Activated naive CD8-positive, alpha-beta T cell treated with anti-CD3 and anti-CD28 coated beads for 36 hours (primary cell): ENCODE measurements at places on chromosomes 3 and 15. TPM values are rescaled to one million over a fixed set of nuclear protein-coding genes. Genes with fewer than 3 reads are reported as not detected.

The EAF2 gene
- total RNA-seq, result 15.0 TPM

The SLTM gene
- total RNA-seq, result 103 TPM

The EDC3 gene
- 54.3 TPM for total RNA-seq

GRCh38 chr3:129252748-129253147, 3.3 kb downstream of the COPG1 start:
- H3K27me3 ChIP-seq, result no peaks in the 10 kb centered on the region
- peaks cover 30% of the 10 kb centered on the region for H3K36me3 ChIP-seq
- H3K27ac ChIP-seq, result no peak overlapping the region
- H3K4me1 ChIP-seq, result peaks cover 34% of the 10 kb centered on the region

The LPP gene
- total RNA-seq, result 15.0 TPM

The MYRIP gene
- total RNA-seq, result not detected

DNA sequence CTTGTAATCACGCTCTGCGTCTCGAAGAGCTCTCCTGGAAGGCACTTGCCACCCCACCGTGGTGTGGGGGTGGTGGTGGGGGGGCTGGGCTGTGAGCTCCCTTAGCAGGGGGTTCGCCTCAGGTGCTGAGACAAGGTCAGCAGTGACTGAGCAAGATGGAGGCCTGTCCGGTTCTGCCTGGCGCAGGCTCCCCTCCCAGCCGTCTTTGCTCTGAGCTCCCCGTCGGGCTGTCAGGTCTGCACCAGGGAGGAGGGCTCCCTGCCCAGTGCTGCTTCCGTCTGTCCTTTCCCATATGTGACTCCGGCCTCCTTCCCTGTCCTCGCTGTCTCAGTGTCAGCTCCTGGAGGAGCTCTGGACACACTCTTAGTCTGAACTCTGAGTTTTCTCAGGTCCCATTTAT, 80.0 kb downstream of the PLXNA1 start:
- no peaks in the 10 kb centered on the region for H3K36me3 ChIP-seq
- H3K27ac ChIP-seq, result no peak overlapping the region
- no peak overlapping the region for H3K4me3 ChIP-seq
- H3K4me1 ChIP-seq, result no peaks in the 10 kb centered on the region

- H3K27me3 ChIP-seq, result no peaks in the 10 kb centered on the region
- H3K4me1 ChIP-seq, result no peaks in the 10 kb centered on the region
- no peak overlapping the region for H3K4me3 ChIP-seq
- no peaks in the 10 kb centered on the region for H3K36me3 ChIP-seq
These were observed 205.9 kb upstream of the LINGO1 start for GRCh38 chr15:77838595-77838994.

GRCh38 chr3:19016851-19017250, 131.5 kb upstream of the KCNH8 start:
- H3K4me1 ChIP-seq, result no peaks in the 10 kb centered on the region
- no peaks in the 10 kb centered on the region for H3K27me3 ChIP-seq
- no peak overlapping the region for H3K4me3 ChIP-seq

- H3K4me3 ChIP-seq, result no peak overlapping the region
- no peaks in the 10 kb centered on the region for H3K27me3 ChIP-seq
- no peak overlapping the region for H3K27ac ChIP-seq
These were observed 63.8 kb downstream of the GTPBP8 start for GRCh38 chr3:113054552-113054951.

- H3K27me3 ChIP-seq, result no peaks in the 10 kb centered on the region
- H3K4me3 ChIP-seq, result no peak overlapping the region
These were observed 87.3 kb downstream of the SMAD6 start for GRCh38 chr15:66789029-66790025.

The NOX5 gene
- not detected for total RNA-seq

The RASGRP1 gene
- 42.7 TPM for total RNA-seq

The GOLGA6B gene
- not detected for total RNA-seq

DNA sequence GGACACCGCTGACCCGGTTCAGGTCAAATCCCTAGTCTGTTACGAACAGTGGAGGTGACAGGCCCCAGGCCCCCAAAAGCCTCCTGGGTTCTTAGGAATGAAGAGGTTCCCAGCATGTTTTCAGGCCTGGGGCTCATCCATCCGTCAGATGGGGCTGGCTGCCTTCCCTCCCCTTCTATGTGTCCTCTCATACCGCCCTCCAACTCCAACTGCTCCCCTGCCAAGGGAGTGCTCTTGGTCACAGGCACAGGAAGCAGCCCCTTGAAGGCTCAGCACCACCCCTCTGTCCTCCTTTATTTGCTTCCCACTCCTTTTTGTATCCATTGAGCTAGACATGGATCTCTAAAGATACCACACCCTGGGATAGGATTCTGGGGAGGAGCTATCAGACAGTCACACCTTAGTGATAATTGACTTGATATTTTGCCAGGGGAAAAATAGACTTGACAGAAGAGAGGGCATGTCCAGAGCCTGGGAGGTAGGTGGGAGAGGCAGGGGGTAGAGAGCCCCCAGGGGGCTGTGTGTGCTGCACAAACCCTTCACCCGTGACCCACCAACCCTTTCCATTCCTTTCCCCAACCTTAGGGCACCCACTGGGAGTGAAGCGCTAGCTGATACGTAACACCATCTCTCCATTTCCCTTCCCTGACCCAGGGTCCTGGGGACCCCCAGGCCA, 10.7 kb upstream of the CSPG4 start:
- H3K4me3 ChIP-seq, result no peak overlapping the region
- no peak for DNase-seq
- no peak overlapping the region for H3K27ac ChIP-seq

The TMCO5A gene
- total RNA-seq, result not detected

The SI gene
- total RNA-seq, result not detected

The SLC12A1 gene
- not detected for total RNA-seq

GRCh38 chr3:140006331-140006730, 71.3 kb downstream of the CLSTN2 start:
- H3K36me3 ChIP-seq, result no peaks in the 10 kb centered on the region
- no peak overlapping the region for H3K4me3 ChIP-seq
- H3K27me3 ChIP-seq, result peaks cover 15% of the 10 kb centered on the region

The HRG gene
- not detected for total RNA-seq

The C15orf39 gene
- total RNA-seq, result 34.3 TPM

GRCh38 chr3:150721285-150722130, 17.8 kb upstream of the ERICH6 start:
- no peak for DNase-seq
- peaks cover 18% of the 10 kb centered on the region for H3K4me1 ChIP-seq
- H3K36me3 ChIP-seq, result no peaks in the 10 kb centered on the region
- no peak overlapping the region for H3K4me3 ChIP-seq
- no peaks in the 10 kb centered on the region for H3K27me3 ChIP-seq

The DUSP7 gene
- total RNA-seq, result 21.7 TPM

The FANCD2 gene
- 85.1 TPM for total RNA-seq

GRCh38 chr15:72168131-72168807, 29.3 kb downstream of the GRAMD2A start:
- no peak for DNase-seq
- H3K36me3 ChIP-seq, result no peaks in the 10 kb centered on the region
- H3K4me1 ChIP-seq, result peaks cover 7% of the 10 kb centered on the region
- no peak overlapping the region for H3K27ac ChIP-seq
- no peaks in the 10 kb centered on the region for H3K27me3 ChIP-seq

GRCh38 chr3:192802957-192803899, 75.9 kb upstream of the FGF12 start:
- H3K27ac ChIP-seq, result no peak overlapping the region
- H3K4me3 ChIP-seq, result no peak overlapping the region
- DNase-seq, result no peak
- H3K27me3 ChIP-seq, result peaks cover 10% of the 10 kb centered on the region
- no peaks in the 10 kb centered on the region for H3K36me3 ChIP-seq

- H3K4me1 ChIP-seq, result no peaks in the 10 kb centered on the region
- DNase-seq, result no peak
- no peak overlapping the region for H3K27ac ChIP-seq
These were observed 309.0 kb downstream of the NTRK3 start for GRCh38 chr15:87947560-87947959.

DNA sequence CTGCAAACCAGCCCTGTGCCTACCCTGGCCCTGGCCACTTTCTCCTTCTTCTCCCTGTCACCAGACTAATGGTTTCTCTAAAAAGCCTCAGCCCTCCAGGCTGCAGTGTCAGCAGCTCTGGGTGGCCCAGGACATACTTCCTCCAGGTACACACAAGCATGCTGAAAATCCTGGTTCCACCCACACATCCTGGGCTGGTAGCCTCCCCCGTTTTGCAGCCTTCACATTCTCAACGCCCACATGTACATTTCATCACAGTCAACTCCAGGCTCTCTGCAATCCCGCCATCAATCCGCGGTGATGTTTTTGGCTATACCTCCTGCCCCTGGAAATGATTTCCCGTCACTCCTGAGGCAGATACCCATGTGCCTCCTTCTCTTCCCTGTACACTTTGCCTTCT, 59.4 kb downstream of the MAGEF1 start:
- no peak overlapping the region for H3K4me3 ChIP-seq
- no peak overlapping the region for H3K27ac ChIP-seq
- DNase-seq, result no peak
- no peaks in the 10 kb centered on the region for H3K36me3 ChIP-seq

- no peaks in the 10 kb centered on the region for H3K36me3 ChIP-seq
- H3K27ac ChIP-seq, result no peak overlapping the region
- DNase-seq, result no peak
- no peaks in the 10 kb centered on the region for H3K27me3 ChIP-seq
- no peak overlapping the region for H3K4me3 ChIP-seq
These were observed 546.8 kb downstream of the TBL1XR1 start for GRCh38 chr3:176650478-176650877.

The DUOXA2 gene
- not detected for total RNA-seq

- peaks cover 22% of the 10 kb centered on the region for H3K36me3 ChIP-seq
- H3K27me3 ChIP-seq, result no peaks in the 10 kb centered on the region
- H3K27ac ChIP-seq, result no peak overlapping the region
These were observed 34.9 kb downstream of the MORF4L1 start for GRCh38 chr15:78907577-78907976.

DNA sequence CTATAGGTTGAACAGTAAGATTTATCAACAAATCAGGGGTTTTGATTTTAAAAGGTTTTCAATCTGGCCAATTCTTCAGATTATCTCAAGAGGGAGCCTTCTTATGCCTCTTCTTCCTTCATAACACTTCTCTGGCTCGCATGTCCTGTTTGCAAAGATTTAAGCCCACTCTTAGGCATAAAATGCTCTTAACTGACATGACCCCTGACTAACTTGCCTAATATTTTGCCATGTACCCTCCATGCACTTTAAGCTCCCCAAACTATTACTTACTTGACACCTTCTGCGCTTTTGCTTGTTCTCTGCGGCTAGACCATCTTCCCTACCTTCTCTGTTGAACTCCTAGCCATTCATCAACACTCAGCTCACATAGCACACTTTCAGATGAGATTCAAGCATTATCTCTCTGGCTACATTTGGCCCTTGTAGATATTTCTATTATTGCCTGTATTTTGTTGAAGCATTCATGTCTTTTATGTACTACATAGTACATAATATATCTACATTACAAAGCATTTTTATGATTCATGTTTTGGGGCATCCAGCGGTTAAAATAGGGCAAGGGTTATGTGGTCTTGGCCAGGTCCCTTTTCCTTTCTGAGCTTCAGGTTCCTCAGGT, 1.0 kb upstream of the ARIH1 start:
- no peak for DNase-seq
- H3K27ac ChIP-seq, result peak overlapping the region; percentile 98
- H3K4me3 ChIP-seq, result peak overlapping the region; percentile 97
- H3K27me3 ChIP-seq, result no peaks in the 10 kb centered on the region
- peaks cover 33% of the 10 kb centered on the region for H3K4me1 ChIP-seq
- peaks cover 25% of the 10 kb centered on the region for H3K36me3 ChIP-seq

The INKA1 gene
- total RNA-seq, result 1.2 TPM

DNA sequence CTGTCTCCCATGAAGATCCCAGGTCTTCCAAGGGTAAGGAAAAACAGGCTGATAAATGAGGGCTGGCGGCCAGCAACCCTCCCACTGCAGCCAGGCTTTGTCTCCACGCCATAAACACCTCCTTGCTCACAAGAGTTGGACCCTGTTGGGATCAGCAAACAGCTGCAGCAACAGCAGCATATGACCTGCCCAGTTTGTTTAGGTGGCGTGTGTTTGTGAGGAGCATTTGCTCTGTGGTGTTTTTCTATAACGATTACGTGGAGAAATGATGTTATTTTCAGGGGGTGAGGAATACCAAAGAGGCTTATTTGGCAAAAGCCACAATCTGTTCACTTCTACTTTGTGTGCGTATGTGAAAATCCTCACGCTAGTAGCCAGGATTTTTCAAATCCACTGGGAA, 58.5 kb downstream of the RFTN1 start:
- peaks cover 32% of the 10 kb centered on the region for H3K4me1 ChIP-seq
- H3K27ac ChIP-seq, result no peak overlapping the region
- H3K4me3 ChIP-seq, result no peak overlapping the region
- DNase-seq, result no peak

The CEP63 gene
- total RNA-seq, result 22.0 TPM

The ARL14 gene
- not detected for total RNA-seq

GRCh38 chr15:31042751-31043150, 51.3 kb upstream of the MTMR10 start:
- H3K27ac ChIP-seq, result no peak overlapping the region
- no peak for DNase-seq
- no peaks in the 10 kb centered on the region for H3K4me1 ChIP-seq
- no peaks in the 10 kb centered on the region for H3K36me3 ChIP-seq
- H3K27me3 ChIP-seq, result no peaks in the 10 kb centered on the region

The IL12A gene
- 0.41 TPM for total RNA-seq

The GASK1A gene
- total RNA-seq, result not detected

DNA sequence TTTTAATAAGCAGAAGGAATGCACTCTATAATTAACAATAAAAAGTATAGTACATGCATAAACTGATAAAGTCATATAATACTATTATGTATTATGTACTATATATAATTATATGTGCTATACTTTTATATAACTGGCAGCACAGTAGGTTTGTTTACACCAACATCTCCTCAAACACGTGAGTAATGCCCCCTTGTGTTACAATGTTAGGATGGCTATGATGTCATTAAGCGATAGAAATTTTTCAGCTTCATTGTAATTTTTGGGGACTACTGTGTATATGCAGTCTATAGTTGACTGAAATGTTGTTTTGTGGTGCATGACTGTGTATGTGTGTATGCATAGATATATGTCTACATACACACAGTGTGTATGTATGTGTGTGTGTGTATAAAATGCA, 100.6 kb downstream of the SLMAP start:
- no peak for DNase-seq
- H3K27ac ChIP-seq, result no peak overlapping the region
- no peaks in the 10 kb centered on the region for H3K4me1 ChIP-seq
- H3K27me3 ChIP-seq, result no peaks in the 10 kb centered on the region

DNA sequence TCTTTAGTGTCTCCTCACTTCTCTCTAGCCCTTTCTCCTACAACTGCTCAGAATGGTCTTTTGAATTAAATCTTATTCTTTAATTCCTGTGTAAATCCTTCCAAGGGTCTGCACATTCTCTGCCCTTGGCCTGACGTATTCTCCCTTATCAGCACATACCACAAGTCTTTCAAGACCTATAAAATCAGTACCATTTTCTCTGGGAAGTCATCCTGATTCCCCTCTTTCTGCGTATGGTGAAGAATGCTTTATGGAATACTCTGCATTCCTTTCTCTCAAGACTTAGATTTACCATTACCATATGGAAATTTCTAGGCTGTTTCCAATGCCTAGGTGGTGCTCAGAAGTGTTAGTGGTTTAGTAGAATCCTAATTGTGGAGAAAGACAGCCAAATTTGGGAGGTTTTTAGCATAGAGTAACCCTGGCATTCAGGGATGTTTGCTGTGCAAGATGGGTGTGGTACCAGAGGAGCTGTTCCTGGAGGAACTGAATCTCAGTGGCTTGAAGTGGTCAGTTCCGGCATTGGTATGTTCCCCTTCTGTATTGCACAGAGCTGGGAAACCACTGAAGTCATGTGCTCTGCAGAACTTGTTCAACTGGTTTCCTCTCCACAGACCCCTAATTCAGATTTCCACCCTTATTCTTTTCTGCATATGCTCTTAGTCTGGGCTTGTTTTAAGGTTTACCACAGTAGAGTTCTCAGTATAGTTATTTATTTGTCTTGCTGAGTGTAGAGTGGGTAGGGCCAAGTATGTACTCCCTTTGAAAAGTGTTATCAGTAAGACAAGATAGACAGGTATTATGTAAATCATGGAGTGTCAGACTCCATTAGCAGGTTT, 24.5 kb downstream of the IQGAP1 start:
- DNase-seq, result no peak
- H3K27ac ChIP-seq, result peak overlapping the region; percentile 72
- H3K4me3 ChIP-seq, result peak overlapping the region; percentile 9
- peaks cover 58% of the 10 kb centered on the region for H3K36me3 ChIP-seq
